Smooth muscle cell of bladder (primary cell): ENCODE measurements at places on chromosomes 11 and 22. TPM values are rescaled to one million over a fixed set of nuclear protein-coding genes. Genes with fewer than 3 reads are reported as not detected.

MAPK8IP1 gene
- total RNA-seq = 7.7 and 8.1 TPM in 2 replicates

CELF1 gene
- 60.4 and 65.7 TPM in 2 replicates for total RNA-seq

ACCS gene
- total RNA-seq = 8.7 and 15.7 TPM in 2 replicates

ANO5 gene
- under 0.01 and 0.18 TPM in 2 replicates for total RNA-seq

LIPT2 gene
- total RNA-seq = 3.3 and 3.6 TPM in 2 replicates

IGSF9B gene
- total RNA-seq = 0.37 TPM in 1 of 2 replicates, not detected in the other

GVQW3 gene
- total RNA-seq = 0.57 and 1.5 TPM in 2 replicates

CATSPER1 gene
- 0.14 TPM in 1 of 2 replicates, not detected in the other for total RNA-seq

GUCY1A2 gene
- total RNA-seq = 0.14 and 0.28 TPM in 2 replicates

MAPK11 gene
- total RNA-seq = 4.8 and 5.1 TPM in 2 replicates

ADAMTS15 gene
- 3.4 and 4.8 TPM in 2 replicates for total RNA-seq

MPZL3 gene
- total RNA-seq = 0.28 TPM in 2 replicates

MYOD1 gene
- not detected in 2 replicates for total RNA-seq

PIM3 gene
- total RNA-seq = 16.8 and 25.8 TPM in 2 replicates

CALCA gene
- total RNA-seq = not detected in 2 replicates

TMEM9B gene
- 34.8 and 48.8 TPM in 2 replicates for total RNA-seq

F2 gene
- total RNA-seq = 0.14 and 0.18 TPM in 2 replicates

ADM2 gene
- total RNA-seq = 1.4 and 2.4 TPM in 2 replicates

P2RX6 gene
- total RNA-seq = 2.6 and 2.8 TPM in 2 replicates

LMF2 gene
- 20.9 and 28.4 TPM in 2 replicates for total RNA-seq

CHADL gene
- 0.71 and 1.8 TPM in 2 replicates for total RNA-seq

LIF gene
- 17.3 and 34.1 TPM in 2 replicates for total RNA-seq

CASP1 gene
- 29.3 and 42.1 TPM in 2 replicates for total RNA-seq

CST6 gene
- 0.14 TPM in 1 of 2 replicates, not detected in the other for total RNA-seq

LSP1 gene
- 0.43 and 2.6 TPM in 2 replicates for total RNA-seq

DLG2 gene
- 0.85 and 1.6 TPM in 2 replicates for total RNA-seq

HARBI1 gene
- total RNA-seq = 5.0 and 6.6 TPM in 2 replicates

TTC28 gene
- total RNA-seq = 20.2 and 24.0 TPM in 2 replicates

WDR74 gene
- total RNA-seq = 51.0 and 77.9 TPM in 2 replicates

C11orf91 gene
- not detected in 2 replicates for total RNA-seq

OR51M1 gene
- not detected in 2 replicates for total RNA-seq

ZBTB16 gene
- total RNA-seq = 0.09 and 0.71 TPM in 2 replicates

PHLDA2 gene
- total RNA-seq = 1.6 and 2.4 TPM in 2 replicates

MORC2 gene
- total RNA-seq = 11.6 and 11.7 TPM in 2 replicates

SORL1 gene
- 8.5 and 10.2 TPM in 2 replicates for total RNA-seq

CCDC89 gene
- 3.3 and 4.3 TPM in 2 replicates for total RNA-seq

SUN2 gene
- 42.7 and 48.8 TPM in 2 replicates for total RNA-seq

LDHAL6A gene
- total RNA-seq = not detected in 2 replicates

TMEM223 gene
- 12.8 and 16.0 TPM in 2 replicates for total RNA-seq

FRMD8 gene
- total RNA-seq = 15.8 and 27.3 TPM in 2 replicates

TAGLN gene
- total RNA-seq = 275 and 541 TPM in 2 replicates

BEST1 gene
- total RNA-seq = 5.5 and 7.3 TPM in 2 replicates

JAML gene
- not detected in 2 replicates for total RNA-seq

CD3E gene
- total RNA-seq = not detected in 2 replicates

TREH gene
- not detected in 2 replicates for total RNA-seq

FIBIN gene
- 51.4 and 136 TPM in 2 replicates for total RNA-seq

APBB1 gene
- 45.8 and 46.4 TPM in 2 replicates for total RNA-seq

FAM180B gene
- total RNA-seq = 0.09 TPM in 1 of 2 replicates, not detected in the other

GRM5 gene
- total RNA-seq = under 0.01 TPM in 1 of 2 replicates, not detected in the other

TPBGL gene
- under 0.01 TPM in 1 of 2 replicates, not detected in the other for total RNA-seq

MUS81 gene
- 37.7 and 39.0 TPM in 2 replicates for total RNA-seq

OR8G5 gene
- not detected in 2 replicates for total RNA-seq

APOBEC3A gene
- total RNA-seq = not detected in 2 replicates

OR52E8 gene
- total RNA-seq = not detected in 2 replicates
